Chondrocyte (in vitro differentiated cells): ENCODE measurements at places on chromosomes 4 and X. TPM values are rescaled to one million over a fixed set of nuclear protein-coding genes. Genes with fewer than 3 reads are reported as not detected.

PABPC1L2B gene
- total RNA-seq = not detected in 3 replicates

DNA sequence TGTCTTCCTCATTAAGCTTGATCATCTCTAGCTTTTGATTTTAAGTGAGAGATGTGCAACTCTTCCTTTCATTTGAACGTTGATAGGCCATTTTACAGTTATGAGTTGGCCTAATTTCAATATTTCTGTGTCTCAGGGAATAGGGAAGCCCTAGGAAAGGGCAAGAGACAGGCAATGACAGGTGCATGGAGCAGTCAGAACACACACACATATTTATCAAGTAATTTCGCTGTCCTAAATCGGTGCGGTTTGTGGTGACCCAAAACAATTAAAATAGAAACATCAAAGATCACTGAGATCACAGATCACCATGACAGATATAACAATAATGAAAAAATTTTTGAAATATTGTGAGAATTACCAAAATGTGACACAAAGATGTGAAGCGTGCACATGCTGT lies 87.7 kb upstream of the LSM6 start:
- DNase-seq = no peak

SMIM10 gene
- 2.7 to 4.7 TPM (median 3.1 TPM) in 3 replicates for total RNA-seq

DNA sequence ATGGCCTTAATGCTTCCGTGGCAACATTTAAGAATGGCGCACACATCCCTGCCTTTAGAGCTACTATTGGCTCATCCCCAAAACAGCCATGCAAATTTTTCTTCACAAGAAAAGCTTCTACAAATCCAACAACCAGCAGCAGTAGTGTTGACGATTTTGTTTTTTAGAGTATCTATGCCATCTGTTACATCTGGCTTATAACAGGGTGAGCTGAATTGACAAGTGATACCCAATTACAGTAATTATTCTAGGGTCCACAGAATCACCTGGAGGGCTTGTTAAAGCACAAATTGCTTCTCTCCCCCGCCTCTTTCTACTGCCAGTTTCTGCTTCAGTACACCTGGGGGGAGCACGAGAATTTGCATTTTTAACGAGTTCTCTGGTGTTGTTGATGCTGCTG lies 34.1 kb downstream of the DCHS2 start:
- no peak for DNase-seq

GRCh38 chr4:126604268-126604867 lies 1028.4 kb upstream of the INTU start:
- no peak for DNase-seq

DNA sequence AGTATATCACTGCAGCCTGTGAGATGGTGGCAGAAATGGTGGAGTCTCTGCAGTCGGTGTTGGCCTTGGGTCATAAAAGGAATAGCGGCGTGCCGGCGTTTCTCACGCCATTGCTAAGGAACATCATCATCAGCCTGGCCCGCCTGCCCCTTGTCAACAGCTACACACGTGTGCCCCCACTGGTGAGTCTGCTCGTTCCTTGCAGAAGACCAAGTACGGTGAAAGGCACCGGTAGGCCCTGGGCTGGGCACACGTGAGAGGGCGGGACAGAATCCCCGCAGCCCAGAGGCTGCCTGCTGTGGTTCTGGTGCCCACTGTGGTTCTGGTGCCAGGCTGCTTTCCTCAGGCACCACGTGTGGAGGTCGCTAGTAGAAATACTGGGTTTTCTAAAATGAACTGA lies 31.2 kb upstream of the MSANTD1 start:
- DNase-seq = peak; percentile 81

ENOX2 gene
- 13.1 to 14.5 TPM (median 13.7 TPM) in 3 replicates for total RNA-seq

DNA sequence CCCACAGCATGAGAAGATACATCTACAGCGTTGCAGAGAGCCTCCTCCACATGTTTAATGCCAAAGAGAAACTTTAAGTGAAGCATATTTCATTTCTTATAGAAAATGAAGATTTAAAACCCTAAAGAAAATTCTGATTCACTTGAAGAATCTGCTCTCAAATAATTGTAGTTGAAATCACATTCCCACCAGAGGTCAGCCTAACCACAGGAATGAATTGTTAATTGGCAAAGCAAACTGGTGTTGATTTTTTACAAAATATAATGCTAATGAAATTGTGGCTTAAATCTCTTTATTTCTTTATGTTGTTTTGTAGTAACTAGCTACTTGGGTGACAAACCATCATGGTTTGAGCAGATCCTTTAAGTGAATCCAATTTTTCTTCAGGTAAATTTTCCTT lies 31.1 kb upstream of the WDR17 start:
- no peak for DNase-seq
